ENCODE measurements at places on chromosomes 6 and 20. TPM values are rescaled to one million over a fixed set of nuclear protein-coding genes. Genes with fewer than 3 reads are reported as not detected.

GPR6 gene
- 0.37 TPM for total RNA-seq

DNA sequence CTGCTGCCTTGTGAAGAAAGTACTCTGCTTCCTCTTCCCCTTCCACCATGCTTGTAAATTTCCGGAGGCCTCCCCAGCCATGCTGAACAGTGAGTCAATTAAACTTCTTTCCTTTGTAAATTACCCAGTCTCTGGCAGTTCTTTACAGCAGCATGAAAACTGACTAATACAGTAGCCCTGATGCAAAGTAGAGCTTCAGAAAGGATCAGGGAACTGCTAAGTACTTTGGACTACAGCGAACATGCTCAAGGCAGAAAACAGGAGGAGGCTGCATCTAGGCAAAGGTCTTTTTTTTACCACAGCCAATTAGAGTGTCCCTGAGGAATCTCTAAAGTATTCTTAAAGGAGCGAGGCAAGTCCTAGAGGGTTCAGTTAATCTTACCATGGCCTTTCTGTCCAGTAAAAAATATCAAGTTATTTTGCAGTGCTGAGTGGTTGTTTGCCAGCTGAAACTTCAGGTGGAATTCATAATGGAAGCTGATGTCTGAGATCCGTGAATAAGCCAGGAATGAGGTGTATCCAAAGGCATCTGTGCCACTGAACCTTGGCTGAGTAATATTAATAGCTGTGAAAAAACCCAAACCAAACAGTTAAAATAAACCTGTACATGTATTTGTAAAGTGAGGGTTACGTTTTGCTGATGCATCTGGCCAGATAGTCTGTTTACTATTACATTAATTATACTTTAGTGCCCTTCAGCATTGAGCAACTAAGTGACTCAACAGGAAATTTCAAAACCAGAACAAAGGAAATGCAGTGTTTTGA lies 170.4 kb downstream of the PHF3 start:
- DNase-seq: no peak
- no peaks in the 10 kb centered on the region for H3K27me3 ChIP-seq
- no peaks in the 10 kb centered on the region for H3K36me3 ChIP-seq
- no peak overlapping the region for H3K4me3 ChIP-seq
- H3K27ac ChIP-seq: no peak overlapping the region

RMND1 gene
- total RNA-seq: 21.9 TPM

RTEL1 gene
- 37.1 TPM for total RNA-seq

DNA sequence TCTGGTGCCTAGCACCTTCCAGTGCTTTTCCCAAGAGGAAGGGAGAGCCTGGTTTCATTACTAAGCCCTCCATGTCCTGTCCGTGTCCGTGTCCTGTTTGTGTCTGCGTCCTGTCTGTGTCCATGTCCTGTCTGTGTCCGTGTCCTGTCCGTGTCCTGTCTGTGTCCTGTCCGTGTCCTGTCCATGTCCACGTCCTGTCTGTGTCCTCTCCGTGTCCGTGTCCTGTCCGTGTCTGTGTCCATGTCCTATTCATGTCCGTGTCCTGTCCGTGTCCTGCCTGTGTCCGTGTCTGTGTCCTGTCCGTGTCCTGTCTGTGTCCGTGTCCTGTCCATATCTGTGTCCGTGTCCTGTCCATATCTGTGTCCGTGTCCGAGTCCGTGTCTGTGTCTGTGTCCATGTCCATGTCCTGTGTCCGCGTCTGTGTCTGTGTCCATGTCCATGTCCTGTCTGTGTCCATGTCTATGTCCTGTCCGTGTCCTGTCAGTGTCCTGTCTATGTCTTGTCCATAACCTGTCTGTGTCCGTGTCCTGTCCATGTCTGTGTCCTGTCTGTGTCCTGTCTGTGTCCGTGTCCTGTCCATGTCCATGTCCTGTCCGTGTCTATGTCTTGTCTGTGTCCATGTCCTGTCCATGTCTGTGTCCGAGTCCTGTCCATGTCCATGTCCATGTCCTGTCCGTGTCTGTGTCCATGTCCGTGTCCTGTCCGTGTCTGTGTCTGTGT lies 54.4 kb upstream of the BHLHE23 start:
- H3K4me1 ChIP-seq: no peaks in the 10 kb centered on the region
- DNase-seq: no peak
- no peak overlapping the region for H3K27ac ChIP-seq
- no peak overlapping the region for H3K4me3 ChIP-seq

- H3K36me3 ChIP-seq: no peaks in the 10 kb centered on the region
- H3K4me1 ChIP-seq: peaks cover 8% of the 10 kb centered on the region
- no peak overlapping the region for H3K4me3 ChIP-seq
- DNase-seq: no peak
These were observed 2.3 kb upstream of the RAMACL start for GRCh38 chr6:166588691-166589336.

Measured in H1 (cell line).